ENCODE measurements at places on chromosomes 4 and X.
A peak's percentile ranks its signal among the peaks of the same experiment; 100 is the strongest.

- DNase-seq: no peak
These were observed 23.6 kb upstream of the YTHDC1 start for GRCh38 chr4:68373513-68373912.

- no peak for DNase-seq
These were observed 199.8 kb upstream of the SFRP2 start for GRCh38 chr4:153988492-153989363.

DNA sequence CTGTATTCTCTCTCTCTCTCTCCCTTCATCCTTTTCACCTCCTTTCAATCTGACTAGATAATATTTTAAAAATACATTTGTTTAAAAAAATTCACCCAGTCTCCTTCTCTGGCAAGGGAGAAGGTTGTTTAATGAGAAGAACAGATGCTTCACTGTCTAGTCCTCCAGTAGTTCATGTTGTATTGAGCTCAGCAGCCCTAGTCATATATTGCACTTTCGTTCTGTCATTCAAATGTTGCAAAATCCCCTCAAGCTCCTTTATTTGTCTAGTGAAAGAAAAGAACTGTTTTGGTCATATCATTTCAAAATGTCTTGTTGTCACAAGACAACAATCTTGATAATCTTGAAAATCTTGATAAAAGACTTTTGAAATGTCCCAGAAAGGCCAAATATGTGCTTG, 248.0 kb downstream of the GALNTL6 start:
- DNase-seq: no peak

DNA sequence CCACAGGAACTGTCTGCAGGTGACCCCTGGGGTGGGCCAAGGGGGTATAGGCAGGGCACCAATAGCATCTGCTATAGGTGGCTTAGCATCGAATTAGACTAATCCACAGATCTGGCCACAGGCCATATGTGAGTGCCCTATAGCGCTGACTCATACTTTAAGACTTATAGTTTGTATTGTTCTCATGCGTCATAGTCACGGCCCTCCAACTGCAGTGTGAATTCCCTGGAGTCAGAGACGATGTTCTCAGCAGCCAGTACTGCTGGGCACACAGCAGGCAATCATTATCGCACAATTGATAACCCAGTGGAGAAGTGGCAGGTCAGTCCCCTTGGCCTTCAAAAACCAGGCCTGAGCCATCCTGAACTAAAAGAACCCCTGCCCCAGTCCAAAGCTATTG, 58.1 kb downstream of the ADGRG2 start:
- DNase-seq: no peak

- no peak for DNase-seq
These were observed 277.4 kb downstream of the SPRY1 start for GRCh38 chr4:123673971-123674370.

- no peak for DNase-seq
These were observed 345.0 kb downstream of the TRIML1 start for GRCh38 chr4:188484256-188484655.

DNA sequence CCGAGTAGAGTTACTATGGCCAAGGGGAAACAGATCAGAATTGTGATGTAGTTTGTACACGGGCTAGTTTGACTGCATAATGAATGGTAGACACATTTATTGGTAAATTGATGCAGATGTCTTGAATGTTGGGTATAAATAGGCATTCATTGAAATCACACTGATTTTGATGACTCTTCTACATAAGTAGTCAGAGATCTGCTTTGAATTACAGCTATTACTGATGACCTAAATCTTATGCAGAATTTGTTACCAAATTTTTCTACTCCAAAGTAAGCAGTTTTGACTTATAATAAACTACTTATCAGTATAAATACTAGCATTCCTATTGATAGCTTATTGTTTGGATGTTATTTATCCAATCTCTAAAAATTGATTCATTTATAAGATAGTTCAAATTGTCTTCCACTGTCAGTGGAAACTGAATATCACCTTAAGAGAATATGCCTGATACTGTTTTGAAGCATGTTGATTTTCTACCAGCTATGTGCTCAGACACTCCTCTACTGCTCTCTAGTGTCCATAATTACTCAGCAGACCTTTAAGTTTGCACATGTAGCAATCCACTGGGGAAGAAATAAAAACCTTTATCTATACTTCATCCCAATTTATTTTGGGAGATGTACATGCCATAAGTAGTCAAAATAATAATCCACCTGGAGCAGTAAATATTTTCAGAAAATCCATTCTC, 120.3 kb downstream of the RASL11B start:
- DNase-seq: no peak

DNA sequence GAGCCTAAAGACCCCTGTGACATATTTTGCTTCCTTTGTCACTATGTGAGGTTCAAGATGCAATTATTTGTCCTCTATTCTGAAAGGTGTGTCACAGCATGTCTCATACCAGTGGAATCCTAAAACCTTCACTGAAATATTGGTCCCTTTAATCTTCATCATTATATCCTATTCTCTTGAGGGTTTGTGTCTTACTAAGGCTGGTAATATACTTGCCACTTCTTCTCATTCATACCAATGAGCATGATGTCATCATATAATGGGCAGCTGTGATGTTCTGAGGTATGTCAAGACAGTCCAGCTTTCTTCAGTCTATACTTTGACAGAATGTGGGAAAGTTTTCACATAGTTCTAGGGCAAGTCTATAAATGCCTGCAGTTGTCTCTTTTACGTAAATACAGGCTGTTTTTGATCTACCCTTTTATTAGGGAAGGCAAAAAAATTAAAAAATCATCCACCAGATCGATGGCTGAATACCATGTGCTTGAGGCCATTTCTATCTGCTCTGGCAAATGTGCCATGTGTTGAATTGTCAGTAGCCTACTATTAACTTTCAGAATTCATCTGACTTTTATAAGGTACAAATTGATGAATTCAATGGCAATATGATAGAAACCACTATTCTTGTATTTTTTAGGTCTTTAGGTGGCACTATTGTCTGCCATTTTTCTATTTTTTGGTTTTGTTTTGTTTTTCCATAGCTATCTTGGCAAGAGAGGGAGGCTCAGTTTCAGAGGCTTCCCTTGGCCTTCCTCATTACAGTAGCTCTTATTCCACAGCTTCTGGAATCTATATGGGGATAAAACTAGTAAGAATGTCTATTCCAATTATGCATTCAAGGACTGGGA, 209.0 kb downstream of the PPARGC1A start:
- no peak for DNase-seq

DNA sequence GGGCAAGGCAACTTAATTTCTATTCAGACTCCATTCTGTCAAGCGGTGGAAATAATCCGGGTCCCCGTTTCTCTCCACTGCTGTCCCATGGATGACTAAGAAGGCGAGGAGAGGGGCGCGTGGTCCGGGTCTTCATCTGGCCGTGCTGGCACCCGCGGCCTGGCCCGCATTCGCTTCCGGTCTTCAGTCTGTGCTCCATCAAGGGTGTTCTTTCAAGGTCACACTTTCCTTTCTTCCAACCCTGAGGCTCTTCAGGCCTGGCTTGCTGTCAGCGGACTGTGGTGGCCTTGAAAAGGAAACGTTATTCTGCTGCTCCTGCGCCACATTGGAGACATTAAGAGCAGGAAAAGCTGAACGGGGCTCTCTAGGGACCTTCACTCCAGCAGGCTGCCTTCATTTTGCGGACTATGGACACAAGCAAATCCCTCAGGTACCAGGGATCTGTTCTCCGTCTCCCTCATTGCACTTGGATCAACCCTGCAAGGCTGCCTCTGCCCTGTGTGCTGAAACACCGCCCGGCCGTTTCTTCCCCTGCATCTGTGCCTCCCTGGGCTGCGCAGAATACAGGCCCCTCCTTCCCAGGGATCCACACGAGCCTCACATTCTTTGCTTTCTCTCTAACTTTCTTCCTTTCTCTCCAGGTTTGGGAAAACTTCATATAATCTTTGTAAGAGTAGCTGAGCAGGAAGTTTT, 5.7 kb upstream of the SLC25A4 start:
- DNase-seq: no peak

- DNase-seq: no peak
These were observed 342.3 kb upstream of the GRID2 start for GRCh38 chr4:91961504-91961903.

- no peak for DNase-seq
These were observed 174.7 kb upstream of the FAT1 start for GRCh38 chr4:186898367-186898766.

DNA sequence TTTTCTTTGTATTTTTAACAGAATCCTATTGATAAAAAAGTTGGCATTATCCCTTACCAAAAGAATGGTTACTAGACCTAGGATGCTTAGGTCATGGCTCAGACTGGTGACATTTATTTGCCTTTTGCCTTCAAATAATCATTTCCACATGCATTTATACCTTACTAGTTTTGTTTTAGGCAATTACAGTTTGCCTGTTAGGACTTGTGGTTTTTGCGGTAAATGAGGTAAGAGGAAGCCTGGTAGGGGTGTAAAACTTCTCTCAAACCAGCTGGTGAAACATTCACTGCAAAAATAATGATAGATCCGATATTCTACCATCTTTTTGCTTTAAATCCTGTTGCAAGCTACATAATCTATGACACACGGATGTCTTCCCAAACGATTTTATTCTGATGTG, 12.1 kb downstream of the LAMP2 start:
- peak; percentile 73 for DNase-seq

DNA sequence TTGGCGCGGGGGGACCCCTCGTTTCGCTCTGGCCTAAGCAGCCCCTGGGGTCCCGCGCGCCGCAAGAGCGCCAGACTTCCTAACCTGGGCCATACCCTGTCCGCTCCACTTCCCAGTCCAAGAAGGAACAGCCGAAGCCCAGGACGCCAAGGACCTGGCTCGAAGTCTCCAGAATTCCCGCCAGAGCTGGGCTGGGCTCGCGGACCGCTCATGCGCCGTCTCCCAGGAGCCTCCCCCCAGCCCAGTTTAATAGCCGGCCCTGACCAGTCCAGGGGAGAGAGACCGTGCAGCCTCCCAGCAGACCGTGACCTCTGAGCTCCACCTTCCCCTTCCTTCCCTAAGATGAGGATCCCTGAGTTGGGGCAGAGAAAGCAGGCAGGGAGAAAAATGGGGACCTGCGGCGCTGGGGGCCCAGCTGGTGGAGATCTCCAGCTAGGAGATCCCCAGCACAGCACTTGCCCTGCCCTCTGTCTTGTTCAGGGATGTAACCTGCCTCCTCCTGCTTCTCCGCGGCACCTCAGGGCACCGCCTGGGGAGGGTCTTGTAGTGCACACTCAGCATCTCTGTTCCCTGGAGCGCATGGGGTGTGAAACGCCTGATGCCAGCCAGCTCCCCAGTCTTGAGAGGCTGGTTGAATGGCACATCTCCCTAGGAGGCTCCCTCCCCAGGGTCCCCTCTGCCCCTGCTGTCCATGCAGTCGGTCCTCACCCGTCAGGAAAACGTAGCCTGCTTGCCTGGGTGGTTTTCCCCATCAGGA, 1.2 kb upstream of the LETM1 start:
- no peak for DNase-seq

DNA sequence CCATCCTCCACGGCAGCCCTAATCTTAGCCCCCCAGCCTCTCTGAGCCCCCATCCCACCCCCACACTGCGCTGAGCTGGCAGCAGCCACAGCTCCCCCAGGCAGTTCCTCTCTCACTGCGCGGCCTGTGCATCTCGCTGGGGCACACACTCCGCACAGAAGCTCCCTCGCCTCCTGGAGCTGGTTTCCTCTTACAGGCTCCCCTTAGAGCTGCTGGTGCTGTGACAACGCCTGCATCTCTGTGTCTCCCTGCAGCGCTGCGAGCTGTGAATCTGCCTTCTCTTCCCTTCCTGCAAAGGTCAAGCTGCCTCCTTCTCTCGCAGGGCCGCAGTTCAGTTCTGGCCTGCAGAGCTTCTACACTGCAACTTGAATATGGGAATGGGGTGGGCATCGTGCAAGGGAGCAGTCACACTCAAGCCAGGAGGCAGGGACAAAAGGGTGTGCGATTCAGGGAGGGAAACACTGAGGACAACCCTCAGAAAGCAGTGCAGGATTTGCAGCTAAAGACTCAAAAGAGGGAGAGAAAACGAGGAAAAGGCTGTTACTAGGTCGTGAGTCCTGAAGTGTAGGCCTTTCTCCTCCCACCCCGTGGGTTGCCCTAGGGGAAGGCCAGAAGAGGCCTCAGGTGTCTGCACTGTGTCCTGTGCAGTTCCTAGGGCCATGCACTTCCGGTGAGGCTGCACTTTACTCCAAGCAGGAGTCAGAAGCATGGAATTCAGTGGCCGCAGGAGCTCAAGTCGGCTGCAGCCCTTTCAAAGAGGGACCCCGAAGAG, 87.0 kb downstream of the BCOR start:
- DNase-seq: no peak
